ENCODE measurements at places on chromosomes 5 and 9.
A peak's percentile ranks its signal among the peaks of the same experiment; 100 is the strongest.

- no peak for DNase-seq
Measured at GRCh38 chr9:127493592-127494303, 42.4 kb downstream of the LRSAM1 start.

DNA sequence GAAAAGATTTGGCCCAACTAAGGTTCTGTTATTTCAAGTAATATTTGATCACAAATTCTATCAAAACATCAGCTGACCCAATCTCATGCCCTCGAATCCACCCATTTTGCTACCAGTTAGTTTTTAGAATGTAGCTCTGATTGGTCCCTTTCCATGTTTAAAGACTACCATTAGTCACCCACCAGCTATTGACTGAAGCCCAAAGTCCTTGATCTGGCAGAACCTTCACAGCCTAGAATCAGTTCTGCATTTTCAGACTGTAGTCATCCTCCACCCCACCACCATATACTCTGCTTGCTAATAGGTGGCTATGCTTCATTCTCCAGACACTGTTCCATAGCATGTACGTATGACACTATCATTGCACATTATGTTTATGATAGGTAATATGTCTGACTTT lies 182.2 kb upstream of the TARS1 start:
- no peak for DNase-seq

DNA sequence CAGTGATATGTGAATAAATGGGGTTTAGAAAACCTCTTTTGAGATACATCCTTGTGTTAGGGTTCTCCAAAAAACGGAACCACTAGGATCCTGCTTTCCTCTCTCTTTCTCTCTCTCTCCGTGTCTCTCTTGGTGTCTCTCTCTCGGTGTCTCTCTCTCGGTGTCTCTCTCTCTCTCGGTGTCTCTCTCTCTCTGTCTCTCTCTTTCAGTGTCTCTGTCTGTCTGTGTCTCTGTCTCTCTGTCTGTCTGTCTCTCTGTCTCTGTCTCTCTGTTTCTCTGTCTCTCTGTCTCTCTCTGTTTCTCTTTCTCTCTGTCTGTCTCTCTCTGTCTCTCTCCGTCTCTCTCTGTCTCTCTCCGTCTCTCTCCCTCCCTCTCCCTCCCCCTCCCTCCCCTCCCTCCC lies 7.8 kb upstream of the TEX48 start:
- no peak for DNase-seq

DNA sequence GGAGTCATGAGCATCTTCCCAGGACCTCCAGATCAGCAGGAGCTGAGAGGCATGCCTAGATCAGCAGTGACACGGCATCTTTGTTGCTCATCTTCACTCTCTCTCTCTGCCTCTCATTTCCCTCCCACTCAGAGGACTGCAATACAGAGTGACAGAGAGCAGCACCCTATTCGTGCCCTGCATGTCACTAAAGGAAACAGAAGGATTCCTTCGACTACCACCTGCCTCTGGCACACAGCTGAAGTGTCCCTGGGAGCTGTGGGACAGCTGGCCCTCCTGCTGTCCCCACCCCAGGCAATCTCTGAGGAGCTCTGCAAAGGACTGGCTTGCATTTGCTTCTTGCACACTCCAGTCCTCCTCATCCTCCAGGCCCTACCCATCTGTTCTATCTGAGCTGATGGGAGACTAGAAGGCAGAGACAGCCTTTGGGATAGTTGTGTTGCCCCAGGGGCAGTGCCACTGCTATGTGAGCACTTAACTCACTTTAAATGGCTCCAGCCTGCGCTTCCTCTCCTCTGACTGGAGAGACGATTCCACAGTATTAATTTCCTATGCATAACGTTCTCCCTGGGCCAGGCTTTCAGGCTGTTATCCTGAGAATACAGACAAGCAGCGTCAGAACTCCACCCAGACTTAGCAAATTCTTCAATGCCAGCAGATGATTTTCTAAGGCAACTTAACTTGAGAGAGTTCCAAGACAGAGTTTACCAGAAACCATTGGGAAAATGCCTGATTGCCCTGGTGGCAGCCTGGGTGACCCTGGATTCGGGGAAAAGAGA lies 167.6 kb upstream of the MAP1B start:
- peak; percentile 61 for DNase-seq

- no peak for DNase-seq
Measured at GRCh38 chr9:37407468-37407867, 15.0 kb upstream of the GRHPR start.

DNA sequence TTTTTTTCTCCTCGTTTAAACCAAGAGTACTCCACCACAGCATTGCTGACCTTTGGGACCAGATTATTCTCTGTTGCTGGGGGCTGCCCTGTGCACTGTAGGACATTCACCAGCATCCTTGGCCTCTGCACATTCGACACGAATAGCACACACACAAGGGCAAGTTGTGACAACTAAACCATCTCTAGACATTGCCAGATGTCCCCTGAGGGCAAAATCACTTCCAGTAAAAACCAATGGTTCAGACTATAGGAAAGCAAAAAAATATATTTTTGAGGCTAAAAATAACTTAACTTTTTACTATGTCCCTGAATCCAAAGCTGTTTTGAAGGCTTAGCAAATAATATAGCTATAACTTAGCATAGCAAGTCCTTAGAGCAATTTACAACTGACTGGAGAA lies 65.9 kb downstream of the SEMA5A start:
- DNase-seq: no peak

DNA sequence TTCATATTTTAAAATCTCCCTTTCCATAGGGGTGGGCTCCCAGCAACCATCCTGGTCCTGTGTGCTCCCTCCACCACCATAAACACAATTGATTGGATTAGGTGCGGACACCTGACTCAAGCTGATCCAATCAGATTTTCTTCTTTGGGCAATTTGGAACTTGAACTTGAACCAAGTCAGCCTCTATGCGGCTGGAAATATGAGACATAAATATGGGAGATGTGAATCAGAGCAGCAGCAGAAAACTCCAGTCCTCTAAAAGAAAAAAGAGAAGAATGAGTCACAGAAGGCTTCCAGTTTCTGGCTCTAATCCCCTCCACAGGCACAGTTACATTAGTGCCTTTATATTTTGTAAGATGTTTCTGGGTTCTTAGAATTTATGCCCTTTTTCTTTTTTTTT lies 306.6 kb downstream of the MLLT3 start:
- DNase-seq: no peak

GRCh38 chr5:125228363-125229070 lies 482.1 kb upstream of the ZNF608 start:
- DNase-seq: no peak

GRCh38 chr5:76225336-76225735 lies 142.2 kb downstream of the SV2C start:
- DNase-seq: no peak

GRCh38 chr5:134252671-134253070 lies 26.8 kb upstream of the PPP2CA start:
- DNase-seq: peak; percentile 89

DNA sequence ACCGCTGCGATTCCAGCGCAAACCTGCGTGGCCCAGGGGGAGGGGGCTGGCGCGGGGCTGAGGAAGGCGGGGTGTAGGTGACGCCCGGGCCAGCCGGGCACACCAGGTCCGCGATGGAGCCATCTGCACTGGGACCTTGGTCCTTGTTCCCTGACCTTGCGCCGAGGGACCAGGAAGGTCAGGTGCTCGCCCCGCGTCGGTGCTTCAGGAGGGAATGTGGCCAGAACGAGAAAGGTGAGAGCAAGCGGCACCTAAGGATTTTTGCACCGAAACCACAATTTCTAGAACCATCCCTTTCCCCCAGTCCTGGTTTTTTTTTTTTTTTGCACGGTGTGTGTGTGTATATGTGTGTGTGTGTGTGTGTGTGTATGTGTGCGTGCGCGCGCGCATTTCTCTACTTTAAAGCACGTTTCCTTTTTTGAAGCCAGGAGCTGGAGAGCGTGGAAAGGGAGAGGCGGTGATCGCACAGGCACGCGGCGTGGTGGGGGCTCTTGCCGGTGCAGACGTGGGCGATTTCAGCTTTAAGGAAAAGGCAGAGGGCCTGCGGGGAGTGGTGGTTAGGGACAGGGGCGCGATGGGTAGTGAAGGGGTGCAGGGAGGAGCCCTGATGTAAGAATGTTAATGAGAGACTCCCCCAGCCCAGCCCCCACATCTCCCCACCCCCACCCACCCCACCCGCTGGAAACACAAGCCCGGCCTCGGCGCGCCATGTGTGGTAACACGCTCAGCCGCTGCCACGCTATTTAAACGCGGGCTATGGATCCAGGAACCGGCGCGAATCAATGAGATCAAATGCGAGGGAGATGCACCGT lies at the start of gene NPR3:
TSS of gene NPR3 (plus strand) at position 772 of the 812 bp plus-strand sequence. CDS start 456 bp downstream, outside the sequence.
- peak; percentile 63 for DNase-seq

- no peak for DNase-seq
Measured at GRCh38 chr5:71924325-71924724, 182.9 kb upstream of the MAP1B start.

DNA sequence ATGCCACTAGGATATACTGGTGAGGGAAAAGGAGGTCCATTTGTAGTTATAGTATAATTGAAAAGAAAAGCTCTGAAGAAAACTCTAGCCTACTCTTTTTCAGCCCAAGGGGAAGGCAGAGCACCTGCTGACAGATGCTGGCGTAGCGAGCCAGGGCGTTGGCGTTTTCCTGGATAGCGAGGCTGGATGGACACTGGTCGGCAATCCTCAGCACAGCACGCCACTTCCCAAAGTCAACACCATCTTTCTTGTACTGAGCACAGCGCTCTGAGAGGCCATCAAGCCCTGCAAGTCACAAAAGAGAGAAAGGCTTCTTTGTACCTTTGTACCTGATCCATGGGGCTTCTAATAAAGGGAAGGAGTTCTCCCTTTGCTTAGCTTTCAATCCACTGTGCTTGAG lies 8.2 kb downstream of the ALDOB start:
- no peak for DNase-seq

- no peak for DNase-seq
Measured at GRCh38 chr9:76835571-76836283, 70.2 kb downstream of the PRUNE2 start.

- peak; percentile 71 for DNase-seq
Measured at GRCh38 chr9:133855802-133856521, 117.8 kb upstream of the SARDH start.

DNA sequence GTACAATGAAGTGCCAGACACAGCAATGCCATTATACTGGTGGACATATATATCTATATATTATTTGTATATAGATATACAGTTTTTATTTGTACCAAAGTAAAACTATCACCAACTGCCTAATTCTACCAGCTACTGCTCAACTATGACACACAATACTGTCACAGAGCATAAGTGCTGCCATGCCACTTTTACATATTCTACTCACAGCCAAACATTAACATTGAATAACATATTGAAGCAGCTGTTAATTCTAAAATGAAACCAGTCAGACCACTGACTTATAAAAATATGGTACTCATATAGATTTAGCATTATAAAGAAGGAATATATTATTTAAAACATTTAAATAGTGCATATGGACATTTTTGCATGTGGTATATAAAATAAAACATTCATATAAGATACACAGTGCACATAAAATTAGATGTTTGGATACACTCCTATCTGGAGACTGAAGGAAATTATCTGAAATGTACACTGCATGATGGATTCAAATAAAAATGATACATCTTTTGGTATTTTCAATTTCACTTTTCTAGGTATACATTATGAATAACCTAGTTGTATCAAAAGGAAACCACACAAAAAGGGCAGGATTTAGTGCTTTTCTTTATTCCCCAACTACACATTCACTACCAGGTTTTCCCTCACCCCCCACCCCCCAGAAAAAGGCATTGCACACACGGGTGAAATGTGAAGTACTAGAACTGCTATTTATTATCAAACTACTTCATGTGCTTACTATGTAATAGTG lies 48.9 kb downstream of the PKD2L2 start:
- DNase-seq: no peak

- no peak for DNase-seq
Measured at GRCh38 chr5:50302815-50303490, 138.1 kb downstream of the EMB start.

- DNase-seq: no peak
Measured at GRCh38 chr5:11182441-11183080, 421.5 kb upstream of the DAP start.

- no peak for DNase-seq
Measured at GRCh38 chr5:52786949-52787599, 642 bp upstream of the ITGA1 start.

DNA sequence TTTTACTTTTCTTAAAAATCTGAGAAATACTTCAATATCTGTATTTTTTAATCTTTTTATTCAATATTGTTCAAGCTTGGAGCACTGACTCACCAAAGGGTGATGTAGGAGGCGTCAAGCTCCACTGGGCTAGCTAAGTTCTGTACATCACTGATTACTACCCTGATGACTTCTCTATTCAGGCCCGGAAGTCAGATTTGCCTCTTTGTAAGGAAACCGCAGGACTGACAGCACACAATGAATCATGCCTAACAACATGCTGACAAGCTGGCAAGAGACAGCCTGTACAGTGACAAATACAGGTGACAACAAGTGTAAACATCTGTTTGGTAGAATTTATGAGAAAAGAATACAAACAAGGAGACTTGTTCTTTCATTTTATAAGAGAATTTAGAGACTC lies 627.9 kb upstream of the RORB start:
- DNase-seq: peak; percentile 53

DNA sequence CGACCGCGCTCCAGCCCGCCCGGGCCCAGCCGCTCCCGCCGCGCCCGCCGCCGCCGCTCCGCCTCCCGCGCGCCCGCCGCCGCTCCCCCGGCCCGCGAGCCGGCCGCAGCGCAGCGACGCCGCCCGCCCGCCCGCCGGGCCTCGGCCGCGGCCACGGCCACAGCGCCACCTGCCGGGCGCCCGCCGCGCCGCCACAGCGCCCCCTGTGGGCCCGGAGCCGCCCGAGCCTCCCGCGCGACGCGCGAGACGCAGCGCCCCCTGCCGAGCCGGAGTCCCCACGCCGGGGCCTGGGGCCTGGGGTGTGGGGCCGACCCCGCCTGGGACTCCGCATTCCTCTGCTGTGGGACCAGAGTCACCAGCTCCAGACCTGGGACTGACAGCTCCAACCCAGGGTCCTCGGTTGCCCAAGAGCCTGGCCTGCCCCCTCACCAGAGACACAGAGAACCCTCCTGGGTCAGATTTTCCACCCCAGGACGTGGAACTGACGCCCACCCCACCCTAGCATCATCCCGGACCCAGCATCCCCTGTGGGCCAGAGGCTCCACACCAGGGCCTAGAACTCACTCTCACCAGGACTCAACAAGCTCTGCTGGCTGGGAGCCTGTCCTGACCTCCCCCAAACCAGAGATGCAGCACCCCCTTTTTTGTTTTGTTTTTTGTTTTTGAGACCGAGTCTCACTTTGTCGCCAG lies at the start of gene RAPGEF1:
TSS of gene RAPGEF1 (minus strand) at position 118 of the 690 bp plus-strand sequence. CDS start 246 bp downstream, outside the sequence.
- DNase-seq: peak; percentile 76
